ENCODE measurements at places on chromosomes 4 and X. TPM values are rescaled to one million over a fixed set of nuclear protein-coding genes. Genes with fewer than 3 reads are reported as not detected.

GRCh38 chr4:170089668-170090351 is at the start of gene AADAT:
Gene AADAT, minus strand, starts transcription at chr4:170089956. Its CDS starts 266 bp downstream, at chr4:170089690.
- peak; percentile 72 for DNase-seq

- no peak for DNase-seq
These were observed 1629.1 kb upstream of the IGFBP7 start for GRCh38 chr4:58739275-58739674.

DNA sequence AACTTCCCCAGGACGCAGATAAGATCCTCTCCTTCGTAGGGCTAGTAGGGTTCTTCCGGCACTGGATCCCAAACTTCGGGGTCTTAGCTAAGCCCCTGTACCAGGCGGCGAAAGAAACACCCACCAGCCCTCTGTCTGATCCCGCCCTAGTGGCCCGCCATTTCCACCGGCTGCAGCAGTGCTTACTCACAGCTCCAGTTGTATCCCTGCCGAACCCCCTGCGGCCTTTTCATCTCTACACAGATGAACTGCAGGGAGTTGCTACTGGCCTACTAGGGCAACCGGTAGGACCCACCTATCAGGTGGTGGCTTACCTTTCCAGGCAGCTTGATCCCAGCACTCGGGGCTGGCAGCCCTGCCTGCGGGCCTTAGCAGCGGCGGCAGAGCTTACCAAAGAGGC is 961.2 kb downstream of the RPA4 start:
- DNase-seq, result no peak

Gene TMPRSS11F
- total RNA-seq, result not detected

DNA sequence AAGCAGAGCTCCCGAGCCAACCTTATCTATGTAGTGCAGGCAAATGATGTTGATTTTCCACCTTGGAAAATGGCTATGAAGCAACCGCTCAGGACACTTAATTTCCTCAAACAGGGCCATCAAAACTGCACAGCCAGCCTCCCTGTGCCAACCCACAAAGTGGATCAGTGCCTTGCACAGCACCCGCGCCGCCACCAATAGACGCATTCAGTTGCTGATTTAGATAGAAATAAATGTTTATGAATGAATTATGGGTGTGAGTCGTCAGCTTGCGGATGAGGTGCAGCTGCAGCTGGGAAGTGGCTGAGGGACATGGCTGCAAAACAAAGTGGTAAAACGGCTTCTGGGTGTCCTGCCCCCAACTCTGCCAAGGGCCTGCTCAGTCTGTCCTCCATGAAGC is 47.0 kb downstream of the SOD3 start:
- DNase-seq, result no peak

- DNase-seq, result no peak
These were observed 9.3 kb upstream of the SAT1 start for GRCh38 chrX:23773601-23774175.

Gene AWAT2
- total RNA-seq, result under 0.01 TPM

GRCh38 chr4:103497692-103498091 is 222.1 kb downstream of the TACR3 start:
- peak; percentile 2 for DNase-seq

GRCh38 chr4:38230121-38230801 is 270.1 kb downstream of the PTTG2 start:
- DNase-seq, result no peak

Gene MAOB
- total RNA-seq, result not detected

- DNase-seq, result no peak
These were observed 20.3 kb upstream of the SPON2 start for GRCh38 chr4:1192493-1193205.

- DNase-seq, result no peak
These were observed 233.5 kb downstream of the ARHGAP24 start for GRCh38 chr4:85708468-85708867.

DNA sequence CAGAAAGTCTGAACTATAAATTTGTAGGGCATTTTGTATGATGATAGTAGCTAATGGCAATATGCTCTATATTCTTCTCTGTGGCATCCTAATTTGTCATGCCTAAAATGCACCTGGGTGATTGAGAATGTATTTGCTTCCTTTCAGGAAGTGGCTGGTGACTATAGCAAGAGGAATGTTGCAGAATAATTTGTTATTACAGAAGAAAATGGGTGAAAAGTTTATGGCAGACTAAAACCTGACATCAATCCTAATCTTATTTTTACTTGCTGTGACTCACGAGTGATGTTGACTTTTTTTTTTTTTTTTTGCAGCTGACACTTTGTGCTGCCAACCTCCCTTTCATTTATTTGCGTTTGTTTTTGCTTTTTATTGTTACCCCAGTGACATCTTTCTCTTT is 141.1 kb downstream of the MSL3 start:
- DNase-seq, result peak; percentile 51

Gene ZNF185
- total RNA-seq, result 4.7 TPM

GRCh38 chrX:82757614-82758013 is 750.5 kb upstream of the POU3F4 start:
- no peak for DNase-seq

Gene PDLIM5
- 124 TPM for total RNA-seq

Gene SPIN2B
- 9.4 TPM for total RNA-seq

- DNase-seq, result no peak
These were observed 45.0 kb upstream of the MXD4 start for GRCh38 chr4:2306773-2307410.

DNA sequence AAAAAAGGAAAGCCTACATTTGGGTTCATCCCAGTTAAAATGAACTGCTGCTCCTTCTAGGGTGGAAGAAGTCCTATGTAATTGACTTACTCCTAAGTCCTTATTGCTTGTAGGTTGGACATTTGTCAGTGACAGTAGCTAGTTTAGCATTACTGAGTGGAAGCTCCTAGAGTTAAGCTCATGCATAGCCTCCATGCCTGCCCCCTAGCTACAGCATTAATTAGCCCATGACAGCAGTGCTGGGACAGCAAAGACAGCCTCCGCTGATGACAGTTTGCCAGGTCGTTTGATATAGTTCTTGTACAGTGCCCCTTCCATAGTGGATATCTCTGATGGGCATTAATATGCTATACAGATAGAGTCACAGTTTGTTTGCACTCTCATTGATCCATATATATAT is 18.7 kb upstream of the GALNTL6 start:
- DNase-seq, result no peak

GRCh38 chr4:1400831-1401408 is 5.3 kb downstream of the NKX1-1 start:
- DNase-seq, result no peak

- no peak for DNase-seq
These were observed 19.4 kb downstream of the MRFAP1 start for GRCh38 chr4:6659897-6660296.

Gene CC2D2A
- total RNA-seq, result 52.9 TPM

Gene TLL1
- total RNA-seq, result 1.5 TPM

GRCh38 chr4:185479507-185479971 is 8.0 kb upstream of the CCDC110 start:
- no peak for DNase-seq

DNA sequence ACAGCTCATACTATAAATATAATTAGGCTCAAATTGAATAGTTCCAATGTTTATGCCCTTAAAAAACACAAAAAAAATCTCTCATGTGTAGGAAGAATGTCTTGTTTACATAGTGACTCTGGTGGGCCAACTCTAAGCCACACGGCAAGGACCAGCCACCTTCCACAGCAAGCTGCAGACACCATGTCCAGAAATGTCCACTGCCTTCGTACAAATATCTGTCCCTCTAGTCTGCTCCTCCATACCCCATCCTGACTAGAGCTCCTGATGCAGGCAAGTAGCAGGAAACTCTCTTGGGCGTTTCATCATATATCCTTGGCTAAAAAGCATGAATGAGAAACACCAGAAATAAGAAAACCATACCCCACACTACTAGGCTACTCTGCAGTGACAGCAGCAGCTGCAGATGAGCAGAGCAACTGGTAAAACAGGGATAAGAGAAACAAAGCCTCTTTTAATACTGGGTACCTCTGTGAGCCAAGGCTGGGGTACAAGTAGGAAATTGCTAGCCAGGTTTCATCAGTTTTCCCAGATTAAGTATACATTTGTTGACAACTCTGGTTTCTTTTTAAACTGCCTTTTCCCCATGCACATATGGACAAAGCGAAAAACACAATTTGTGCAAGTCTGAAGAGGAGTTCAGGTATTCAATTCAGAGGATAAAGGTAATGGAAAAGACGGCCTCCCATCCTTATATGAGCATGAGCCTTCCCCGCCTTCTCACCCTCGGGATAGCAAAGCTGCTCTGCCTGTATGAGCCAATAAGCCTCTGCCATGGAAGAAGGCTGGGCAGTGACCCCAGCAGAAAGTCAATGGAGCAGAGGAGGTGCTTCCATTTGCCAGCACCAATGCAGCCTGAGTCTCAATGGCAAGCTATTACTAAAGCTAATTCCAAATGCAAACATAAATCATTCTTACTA is 245.4 kb downstream of the DCLK2 start:
- DNase-seq, result peak; percentile 55

Gene ZCCHC12
- not detected for total RNA-seq

DNA sequence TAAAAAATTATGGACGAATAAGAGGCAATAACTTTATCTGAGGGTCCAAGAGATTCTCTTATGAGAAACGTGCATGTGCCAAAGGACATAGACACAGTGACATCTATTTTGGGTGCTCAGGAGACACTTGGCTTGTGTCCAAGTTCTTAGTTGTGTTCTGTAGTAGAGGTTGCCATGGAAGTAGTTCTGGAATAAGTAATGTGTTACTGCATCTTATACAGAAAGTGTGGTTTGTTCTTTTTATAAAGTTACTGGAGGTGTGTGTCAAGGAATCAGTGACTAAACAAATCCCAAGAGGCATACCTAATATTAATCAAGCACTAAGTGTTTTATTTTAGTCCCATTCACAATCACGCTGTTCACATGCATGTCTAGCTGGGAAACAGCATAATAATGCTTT is 305.7 kb downstream of the ARHGAP24 start:
- peak; percentile 42 for DNase-seq

Gene ASB9
- not detected for total RNA-seq

GRCh38 chr4:186348433-186348832 is 82.4 kb downstream of the F11 start:
- no peak for DNase-seq

GRCh38 chrX:130079824-130080406 is 30.4 kb downstream of the ELF4 start:
- peak; percentile 94 for DNase-seq

Gene INTS6L
- total RNA-seq, result 3.3 TPM

Gene SPARCL1
- total RNA-seq, result not detected

- DNase-seq, result peak; percentile 14
These were observed 159.2 kb downstream of the CPEB2 start for GRCh38 chr4:15161439-15161838.

GRCh38 chr4:4387531-4388310 is 819 bp downstream of the NSG1 start:
- DNase-seq, result no peak

- peak; percentile 35 for DNase-seq
These were observed 1.9 kb upstream of the PACRGL start for GRCh38 chr4:20698382-20698781.

GRCh38 chr4:97153042-97153441 is 990.2 kb downstream of the STPG2 start:
- no peak for DNase-seq

DNA sequence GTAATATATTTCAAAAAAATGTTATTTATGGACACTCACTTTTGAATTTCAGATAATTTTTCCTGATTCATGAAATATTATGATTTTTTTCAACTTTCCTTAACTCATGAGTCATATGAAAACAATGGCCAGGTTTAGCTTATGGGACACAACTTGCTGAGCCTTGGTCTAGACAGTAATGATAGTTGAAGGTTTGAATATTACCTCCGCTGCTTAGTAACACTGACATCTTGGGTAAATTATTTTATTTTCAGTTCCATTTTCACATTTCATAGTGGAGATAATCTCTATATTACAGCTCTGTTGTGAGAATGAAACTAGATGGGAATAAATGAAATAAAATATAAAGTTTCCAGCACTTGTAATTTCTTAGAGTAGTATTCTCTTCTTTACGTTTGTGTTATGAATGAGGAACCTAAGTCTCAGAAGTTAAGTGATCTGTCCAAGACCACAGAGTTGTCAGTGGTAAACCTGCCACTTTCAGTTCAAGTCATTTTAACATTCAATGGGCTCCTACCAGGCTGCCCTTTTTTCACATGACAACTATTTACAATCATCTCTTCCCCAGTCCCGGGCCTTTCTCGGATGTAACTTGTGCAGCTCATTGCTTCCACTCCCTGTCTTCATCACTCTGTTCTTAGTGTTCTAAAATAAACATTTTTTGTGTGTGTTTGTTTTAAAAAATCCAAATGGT is 46.8 kb upstream of the GC start:
- no peak for DNase-seq

Gene INTU
- total RNA-seq, result 6.0 TPM

- DNase-seq, result peak; percentile 43
These were observed 746 bp downstream of the EDNRA start for GRCh38 chr4:147481577-147482109.

DNA sequence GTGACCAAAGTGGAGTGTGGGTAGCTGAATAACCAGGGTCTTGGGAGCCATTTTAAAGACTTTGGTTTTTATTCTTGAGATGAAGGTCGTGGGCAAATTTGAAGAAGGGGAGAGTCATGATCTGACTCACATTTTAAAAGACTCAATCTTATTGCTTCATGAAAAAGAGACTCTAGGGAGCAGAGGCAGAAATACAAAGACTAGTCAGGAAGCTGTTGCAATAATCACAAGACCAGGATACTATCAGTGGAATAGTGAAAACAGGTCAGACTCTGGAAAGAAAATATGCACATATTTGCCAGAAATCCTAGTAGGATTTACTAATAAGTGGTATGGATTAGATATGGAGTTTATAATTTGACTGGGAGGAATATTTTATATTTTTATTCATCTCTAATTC is 448.4 kb downstream of the RAPGEF2 start:
- DNase-seq, result peak; percentile 35

DNA sequence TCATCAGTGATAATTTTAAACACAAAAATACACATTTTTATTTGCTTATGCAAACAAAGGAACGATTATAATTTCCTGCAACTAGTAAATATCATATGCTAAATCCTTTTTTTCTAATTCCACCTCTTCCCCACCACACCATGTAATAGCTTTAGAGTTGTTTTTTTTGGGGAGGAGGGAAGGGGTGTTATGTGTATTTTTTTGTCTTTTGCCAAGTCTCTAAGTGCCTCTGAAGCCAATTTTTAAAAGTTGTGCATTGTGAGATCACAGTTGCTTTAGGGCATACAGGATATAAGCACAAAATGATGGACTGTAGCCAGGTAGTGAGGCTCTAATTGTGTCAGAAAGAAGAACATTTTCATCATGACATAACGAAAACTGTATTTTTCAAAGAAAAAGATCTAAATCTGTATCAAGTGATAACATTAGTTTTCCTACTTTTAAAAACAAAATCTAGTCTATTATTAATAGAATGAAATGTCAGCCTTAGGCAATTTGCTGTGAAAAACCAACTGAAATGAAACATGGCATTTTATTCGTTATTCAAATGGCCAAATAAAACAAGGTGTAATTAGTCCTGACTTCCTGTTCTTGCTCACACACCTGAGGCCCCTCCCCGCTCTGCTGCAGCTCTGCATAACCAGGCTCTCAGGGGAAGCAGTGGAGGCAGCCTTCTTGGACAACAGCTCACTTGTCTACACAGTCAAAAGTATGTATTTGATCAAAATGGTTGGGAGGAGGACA is 157.4 kb downstream of the PALLD start:
- DNase-seq, result no peak
